ENCODE measurements at places on chromosomes 1 and 21.

- DNase-seq, result peak; percentile 68
These were observed 15.5 kb upstream of the GSTM4 start for GRCh38 chr1:109640285-109640865.

GRCh38 chr1:248739572-248740205 is 15.9 kb downstream of the LYPD8 start:
- no peak for DNase-seq

DNA sequence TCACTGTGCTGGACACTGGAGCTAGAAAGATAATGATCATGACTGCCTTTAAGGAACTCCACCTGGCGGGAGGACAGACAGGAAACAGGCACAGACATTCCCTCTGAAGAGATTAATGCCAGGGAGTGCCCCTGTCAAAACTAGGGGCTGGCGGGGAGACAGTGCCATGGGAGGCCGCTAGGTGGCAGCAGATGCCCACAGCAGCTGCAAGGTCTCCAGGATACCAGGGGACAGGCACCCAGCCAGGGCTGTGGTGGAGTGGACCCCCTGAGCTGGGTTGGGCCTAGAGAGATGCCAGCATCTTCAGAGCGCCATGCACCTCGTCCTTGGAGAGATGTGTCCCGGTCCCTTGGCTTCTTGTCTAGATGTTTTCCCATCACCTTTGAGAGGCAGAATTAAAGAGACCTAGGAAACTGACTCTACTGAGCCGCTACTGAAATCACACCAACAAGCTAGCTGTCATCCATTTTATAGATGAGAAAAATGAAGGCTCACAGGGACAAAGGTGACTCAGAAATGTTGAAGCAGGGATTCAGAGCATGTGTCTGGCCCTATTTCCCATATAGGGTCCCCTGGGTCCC is 3.6 kb downstream of the REN start:
- DNase-seq, result peak; percentile 82

GRCh38 chr21:45416620-45417019 is 11.7 kb downstream of the COL18A1 start:
- DNase-seq, result no peak

GRCh38 chr1:71047635-71048607 is at the start of gene PTGER3:
Gene PTGER3 (minus strand): TSS chr1:71047816. CDS start chr1:71047577, 239 bp downstream.
- DNase-seq, result peak; percentile 41

DNA sequence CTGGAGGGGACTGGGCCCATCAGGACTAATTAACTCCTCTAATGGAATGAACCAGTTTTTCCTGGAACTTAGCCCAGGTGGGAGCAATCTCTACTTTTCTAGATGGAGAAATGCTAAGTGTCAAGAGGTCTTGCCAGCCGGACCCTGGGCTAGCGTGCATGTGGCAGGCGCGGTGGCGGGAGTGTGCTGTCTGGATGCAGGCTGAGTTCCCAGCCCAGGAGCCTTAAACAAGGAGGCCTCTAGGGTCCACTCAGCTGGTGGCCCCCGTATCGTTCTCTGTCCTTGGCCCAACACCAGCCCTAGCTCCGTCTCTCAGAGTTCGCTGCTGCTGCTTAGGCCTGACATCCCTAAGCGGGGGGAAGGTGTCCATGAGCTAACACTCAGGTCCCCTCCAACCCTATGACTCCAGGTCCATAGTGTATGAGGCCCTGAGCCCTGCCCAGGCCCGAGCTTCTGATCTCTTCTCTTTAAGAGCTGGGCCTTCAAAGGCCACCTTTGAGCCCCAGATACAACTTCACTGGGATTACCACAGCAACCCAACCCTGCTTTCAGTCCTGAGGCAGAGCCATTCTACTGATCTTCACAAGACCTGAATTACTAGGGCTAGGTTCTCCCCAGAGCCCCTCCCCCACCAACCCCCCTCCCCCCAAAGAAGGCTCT is 3.7 kb upstream of the KCNC4 start:
- no peak for DNase-seq

Measured in epithelial cell of esophagus (primary cell).